CD4-positive, alpha-beta T cell treated with Interleukin-6 at 100 ng/mL for 8 hours (primary cell): ENCODE measurements at places on chromosomes 11 and 22.

GRCh38 chr22:20083157-20083890, 3.3 kb downstream of the DGCR8 start:
- no peak for DNase-seq

GRCh38 chr22:36816636-36817524, at the start of gene PVALB:
Gene PVALB (minus strand): TSS chr22:36817035. CDS start chr22:36817005, 30 bp downstream.
- DNase-seq = no peak

GRCh38 chr11:105802390-105802789, 192.5 kb downstream of the GRIA4 start:
- DNase-seq = no peak

GRCh38 chr11:47571895-47572294, 6.5 kb downstream of the PTPMT1 start:
- DNase-seq = no peak
